ENCODE measurements at places on chromosomes 7 and 10.

DNA sequence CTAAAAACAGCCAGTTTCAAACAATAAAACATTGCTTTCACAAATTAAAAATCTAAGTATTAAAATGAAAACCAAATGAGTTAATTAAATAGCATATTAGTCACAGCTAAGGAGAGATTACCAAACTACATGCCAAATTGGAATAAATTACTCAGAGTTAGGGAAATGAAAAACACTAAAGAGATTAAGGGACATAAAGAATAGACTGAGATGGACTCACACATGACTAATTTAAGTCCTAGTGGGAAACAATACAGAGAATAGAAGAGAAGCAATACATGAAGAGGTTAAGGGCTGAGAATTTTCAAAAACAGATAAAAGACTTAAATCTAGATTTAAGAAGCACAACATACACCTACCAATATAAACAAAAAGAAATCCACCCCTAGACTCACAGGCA, 110.6 kb downstream of the ZFAND4 start:
- peaks cover 11% of the 10 kb centered on the region for H3K36me3 ChIP-seq
- H3K4me1 ChIP-seq = peaks cover 5% of the 10 kb centered on the region
- H3K27me3 ChIP-seq = no peaks in the 10 kb centered on the region
- no peak overlapping the region for H3K4me3 ChIP-seq

GRCh38 chr7:92674379-92674778, 84.2 kb upstream of the FAM133B start:
- no peaks in the 10 kb centered on the region for H3K27me3 ChIP-seq
- no peak overlapping the region for H3K27ac ChIP-seq
- no peak for DNase-seq
- no peak overlapping the region for H3K4me3 ChIP-seq

- H3K4me1 ChIP-seq = peaks cover 27% of the 10 kb centered on the region
- no peaks in the 10 kb centered on the region for H3K27me3 ChIP-seq
- no peak for DNase-seq
- H3K4me3 ChIP-seq = no peak overlapping the region
These were observed 29.2 kb upstream of the TNS3 start for GRCh38 chr7:47611045-47611511.

- peaks cover 57% of the 10 kb centered on the region for H3K4me1 ChIP-seq
- peaks cover 6% of the 10 kb centered on the region for H3K36me3 ChIP-seq
- H3K27ac ChIP-seq = peak overlapping the region; percentile 98
- peak overlapping the region; percentile 88 for H3K4me3 ChIP-seq
These were observed 2.0 kb downstream of the FLNC start for GRCh38 chr7:128831994-128832879.

DNA sequence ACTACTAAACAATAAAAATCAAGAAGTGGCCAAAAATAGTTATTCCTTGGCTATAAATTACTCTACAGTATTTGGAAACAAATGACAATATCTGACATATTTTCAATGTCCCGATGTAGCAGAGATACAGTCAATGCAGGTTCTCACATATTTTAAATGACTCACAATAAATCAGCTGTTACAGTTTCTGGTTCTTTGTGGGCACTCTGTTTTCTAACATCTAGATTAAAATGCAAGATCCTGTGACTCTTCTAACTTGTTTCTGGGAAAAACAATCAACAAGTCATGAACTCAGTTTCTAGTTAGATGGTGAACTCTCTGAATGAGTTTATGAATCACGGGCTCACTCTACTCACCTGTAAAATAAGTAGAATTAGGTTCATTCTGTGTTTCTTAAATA, 849.6 kb upstream of the MBL2 start:
- no peak for DNase-seq
- no peak overlapping the region for H3K27ac ChIP-seq
- no peaks in the 10 kb centered on the region for H3K27me3 ChIP-seq
- peaks cover 12% of the 10 kb centered on the region for H3K4me1 ChIP-seq
- H3K4me3 ChIP-seq = no peak overlapping the region

DNA sequence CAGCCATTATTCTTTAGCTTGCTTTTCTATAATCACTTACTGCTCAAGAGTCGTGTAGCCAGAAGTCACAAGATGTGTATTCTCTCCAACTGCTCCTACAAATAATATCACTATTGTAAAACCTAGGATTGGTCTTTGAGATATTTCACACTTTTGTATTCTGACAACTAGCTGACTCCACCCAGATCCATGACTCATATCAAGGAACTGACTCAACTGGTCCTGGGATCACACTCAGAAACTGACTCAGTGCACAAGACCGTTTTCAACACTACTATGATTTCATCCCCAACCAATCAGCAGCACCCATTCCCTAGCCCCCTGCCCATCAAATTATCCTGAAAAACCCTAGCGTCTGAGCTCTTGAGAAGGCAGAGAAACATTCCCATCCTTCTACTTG, 56.5 kb upstream of the ORC5 start:
- H3K4me3 ChIP-seq = no peak overlapping the region
- no peaks in the 10 kb centered on the region for H3K36me3 ChIP-seq
- no peaks in the 10 kb centered on the region for H3K4me1 ChIP-seq
- DNase-seq = no peak
- H3K27me3 ChIP-seq = peaks cover 22% of the 10 kb centered on the region
- H3K27ac ChIP-seq = no peak overlapping the region

DNA sequence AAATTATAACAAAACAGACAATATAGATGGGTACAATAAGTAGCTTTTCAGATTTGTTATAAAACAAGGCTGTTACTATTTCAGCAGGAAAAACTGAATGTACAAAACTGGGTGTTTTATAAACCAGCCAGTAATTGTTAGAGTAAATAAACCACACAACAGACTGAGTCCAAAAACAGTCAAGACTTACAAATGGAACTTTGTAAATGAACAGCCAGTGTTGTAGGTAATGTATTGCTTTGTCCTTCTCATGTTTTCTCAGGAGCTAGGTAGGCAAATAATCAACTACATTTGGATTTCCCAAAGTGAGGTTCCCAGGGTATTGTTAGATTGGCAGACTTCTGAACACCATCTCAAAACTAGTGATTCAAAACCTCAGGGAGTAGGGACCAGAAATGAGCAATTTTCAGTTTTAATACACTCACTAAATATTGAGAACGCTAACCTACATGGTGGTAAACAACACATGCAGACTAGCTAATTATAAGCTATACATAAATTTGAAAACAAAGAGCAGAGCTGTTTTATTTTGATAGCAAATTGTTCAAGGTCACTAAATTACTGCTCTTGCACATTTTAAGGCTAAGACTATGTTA, 36.2 kb downstream of the HERPUD2 start:
- peaks cover 62% of the 10 kb centered on the region for H3K36me3 ChIP-seq
- no peak overlapping the region for H3K27ac ChIP-seq
- no peak for DNase-seq
- H3K27me3 ChIP-seq = no peaks in the 10 kb centered on the region
- no peaks in the 10 kb centered on the region for H3K4me1 ChIP-seq

DNA sequence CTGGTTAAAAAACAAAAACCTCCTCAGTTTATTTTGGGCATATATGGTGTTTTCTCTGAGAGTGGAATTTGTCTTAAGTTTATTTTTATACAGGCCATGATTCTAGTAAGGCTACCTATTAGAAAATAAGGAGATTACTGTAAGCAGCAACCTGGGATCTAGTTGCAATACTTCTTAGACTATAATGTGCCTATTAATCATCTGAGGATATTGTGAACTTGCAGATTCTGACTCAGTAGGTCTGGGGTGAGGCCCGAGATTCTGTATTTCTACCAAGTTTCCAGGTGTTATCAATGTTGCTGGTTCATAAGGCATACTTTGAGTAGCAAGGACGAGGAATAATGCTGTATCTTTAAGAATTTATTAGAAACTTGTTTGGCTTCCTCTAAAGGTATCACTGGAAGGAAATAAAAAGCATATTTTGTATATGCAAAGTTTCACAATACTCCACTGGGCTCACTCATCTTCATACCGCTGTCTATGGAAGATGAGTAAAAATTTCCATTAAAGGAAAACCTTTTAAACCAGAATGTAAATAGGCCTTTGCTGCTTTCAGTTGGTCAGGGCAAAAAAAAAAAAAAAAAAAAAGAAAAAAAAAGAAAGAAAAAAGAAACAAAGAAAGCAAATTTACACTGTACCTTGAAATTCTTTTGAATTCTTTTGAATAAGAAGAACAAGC, 105.8 kb downstream of the BMPER start:
- no peaks in the 10 kb centered on the region for H3K36me3 ChIP-seq
- no peak for DNase-seq
- peaks cover 7% of the 10 kb centered on the region for H3K4me1 ChIP-seq
- no peak overlapping the region for H3K27ac ChIP-seq
- no peak overlapping the region for H3K4me3 ChIP-seq
- H3K27me3 ChIP-seq = no peaks in the 10 kb centered on the region

DNA sequence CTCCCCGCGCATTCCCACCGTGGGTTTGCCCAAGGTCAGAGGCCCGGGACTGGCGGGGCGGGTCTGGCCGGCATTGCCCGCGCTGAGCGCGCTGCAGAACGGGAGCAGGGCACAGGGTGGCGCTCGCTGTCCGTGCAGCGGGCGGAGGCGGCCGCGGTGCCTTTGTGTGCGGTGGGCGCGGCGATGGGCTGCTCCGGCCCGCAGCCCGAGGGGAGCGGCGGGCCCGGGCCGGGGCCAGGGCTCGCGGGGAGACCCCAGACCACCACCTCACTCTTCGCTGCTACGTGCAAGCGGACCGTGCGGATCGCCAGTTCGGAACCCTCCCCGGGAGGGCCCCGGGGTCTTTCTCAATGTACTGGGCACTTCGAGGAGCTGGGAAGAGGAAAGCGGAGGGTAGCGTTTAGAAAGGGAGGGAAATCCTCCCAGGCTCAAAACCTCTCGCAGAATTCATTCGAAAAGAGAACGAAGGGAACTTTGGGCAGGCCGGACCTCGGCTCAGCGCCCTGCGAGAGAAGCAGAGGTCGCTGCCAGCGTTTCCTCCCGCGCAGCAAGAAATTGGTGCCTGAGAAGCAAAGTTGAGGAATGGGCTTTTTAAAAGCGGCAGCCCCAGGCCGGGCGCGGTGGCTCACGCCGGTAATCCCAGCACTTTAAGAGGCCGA, 8.5 kb downstream of the SP8 start:
- H3K27me3 ChIP-seq = peaks cover 96% of the 10 kb centered on the region
- no peak overlapping the region for H3K27ac ChIP-seq
- peaks cover 7% of the 10 kb centered on the region for H3K4me1 ChIP-seq

DNA sequence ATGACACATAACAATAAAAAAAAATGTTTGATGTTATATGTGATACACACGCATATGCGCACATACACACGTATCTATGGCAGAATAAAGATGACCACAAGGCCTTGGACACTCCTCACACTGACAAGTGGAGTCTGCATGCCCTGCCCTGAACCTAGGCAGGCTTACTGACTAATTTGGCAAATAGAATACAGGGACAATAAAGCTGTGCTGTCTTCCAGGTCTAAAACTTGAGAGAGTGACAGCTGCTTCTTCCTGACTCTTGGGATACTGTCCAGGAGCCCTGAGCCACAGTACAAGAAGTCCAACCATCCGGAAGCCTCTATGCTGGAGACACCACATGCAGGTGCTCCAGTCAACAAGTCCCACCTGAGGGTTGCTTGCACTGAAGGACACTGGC, 20.3 kb downstream of the PARD3 start:
- H3K4me3 ChIP-seq = no peak overlapping the region
- no peak overlapping the region for H3K27ac ChIP-seq
- DNase-seq = no peak
- H3K27me3 ChIP-seq = no peaks in the 10 kb centered on the region
- peaks cover 35% of the 10 kb centered on the region for H3K4me1 ChIP-seq

DNA sequence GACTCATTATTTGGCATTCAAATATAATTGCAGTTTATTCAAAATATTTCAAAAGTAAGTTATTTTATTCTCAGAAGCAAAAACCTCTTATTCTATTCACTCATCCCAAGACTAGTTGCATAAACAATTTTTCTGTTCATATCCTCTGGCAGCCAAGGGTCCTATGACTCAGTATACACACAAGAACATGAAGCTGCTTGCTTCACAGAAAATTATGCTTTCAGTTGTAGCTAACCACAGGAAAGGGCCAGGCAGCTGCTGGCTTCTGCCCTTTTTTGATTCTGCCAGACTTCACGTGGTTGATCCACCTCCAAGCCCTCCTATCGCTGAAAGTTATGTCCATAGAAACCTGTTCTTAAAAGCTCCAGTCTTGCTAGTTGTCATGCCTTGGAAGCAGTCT, 108.8 kb downstream of the ABCA13 start:
- DNase-seq = no peak
- no peak overlapping the region for H3K27ac ChIP-seq
- H3K36me3 ChIP-seq = no peaks in the 10 kb centered on the region
- no peak overlapping the region for H3K4me3 ChIP-seq
- peaks cover 18% of the 10 kb centered on the region for H3K27me3 ChIP-seq

DNA sequence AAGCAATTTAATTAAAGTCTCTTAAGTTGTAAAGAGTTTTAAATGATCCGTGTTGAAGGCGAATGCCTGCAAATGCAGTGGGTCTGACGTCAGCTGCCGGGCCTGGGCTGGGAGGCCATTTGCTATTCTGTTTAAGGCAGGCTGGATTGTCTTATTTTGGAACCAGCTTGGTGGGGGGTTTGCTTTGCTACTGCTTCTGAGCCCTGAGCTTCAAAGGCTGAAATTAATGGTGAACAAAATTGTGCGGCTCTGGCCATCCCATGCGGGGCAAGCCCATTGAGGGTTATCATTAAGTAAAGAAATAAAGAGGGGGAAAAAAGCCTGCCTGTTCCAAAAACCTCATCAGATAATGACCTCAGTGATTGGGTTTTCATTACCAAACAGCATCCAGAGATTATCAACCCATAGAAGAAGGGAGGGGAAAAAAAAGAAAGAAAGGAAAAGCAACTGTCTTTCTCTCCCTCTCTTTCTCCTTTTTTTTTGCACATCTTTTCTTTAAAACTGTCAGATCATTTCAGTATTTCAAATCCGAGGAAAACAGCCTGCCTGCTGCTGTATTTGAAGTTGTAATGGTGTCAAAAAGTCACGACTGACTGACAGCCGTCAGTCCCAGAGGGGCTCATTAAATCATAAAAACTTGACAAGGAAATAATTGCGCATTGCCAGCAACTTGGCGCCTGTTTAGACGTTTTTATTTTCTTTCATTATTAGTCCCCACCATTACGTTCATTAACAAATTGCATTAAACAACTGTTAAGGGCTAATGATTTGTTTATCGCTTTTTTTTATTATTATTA, 131.9 kb upstream of the TCF7L2 start:
- DNase-seq = no peak
- H3K4me3 ChIP-seq = no peak overlapping the region
- no peak overlapping the region for H3K27ac ChIP-seq
- H3K36me3 ChIP-seq = peaks cover 6% of the 10 kb centered on the region

DNA sequence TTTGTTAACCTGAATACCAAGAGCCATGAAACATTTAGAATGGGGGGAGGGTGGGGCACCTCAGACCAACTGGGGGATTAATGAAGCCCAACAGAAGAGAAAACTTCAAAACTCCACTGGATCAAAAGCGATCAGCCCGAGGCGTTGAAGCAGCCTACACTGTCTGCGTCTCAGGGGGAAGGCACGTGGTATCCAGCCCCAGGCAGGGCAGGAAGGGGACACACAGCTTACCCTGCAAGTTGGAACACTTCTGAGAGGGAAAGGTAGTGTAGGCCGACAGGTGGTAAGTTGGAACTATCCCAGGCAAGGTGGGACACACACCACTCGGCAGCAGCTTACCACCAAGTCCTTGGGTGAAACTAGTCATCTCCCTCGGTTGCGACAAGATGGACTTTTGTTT, 102.9 kb downstream of the TAX1BP1 start:
- peaks cover 23% of the 10 kb centered on the region for H3K4me1 ChIP-seq
- H3K27me3 ChIP-seq = peaks cover 24% of the 10 kb centered on the region
- H3K27ac ChIP-seq = peak overlapping the region; percentile 71

GRCh38 chr10:101438881-101439391, 85.0 kb downstream of the BTRC start:
- no peaks in the 10 kb centered on the region for H3K36me3 ChIP-seq
- H3K27ac ChIP-seq = no peak overlapping the region
- H3K4me3 ChIP-seq = no peak overlapping the region
- DNase-seq = no peak
- peaks cover 5% of the 10 kb centered on the region for H3K4me1 ChIP-seq
- H3K27me3 ChIP-seq = no peaks in the 10 kb centered on the region

- peaks cover 55% of the 10 kb centered on the region for H3K27me3 ChIP-seq
- H3K36me3 ChIP-seq = no peaks in the 10 kb centered on the region
These were observed 47.7 kb downstream of the RBM17 start for GRCh38 chr10:6136215-6137201.

Data from mesothelial cell of epicardium (in vitro differentiated cells).